ENCODE measurements at places on chromosomes 1 and 21.

DNA sequence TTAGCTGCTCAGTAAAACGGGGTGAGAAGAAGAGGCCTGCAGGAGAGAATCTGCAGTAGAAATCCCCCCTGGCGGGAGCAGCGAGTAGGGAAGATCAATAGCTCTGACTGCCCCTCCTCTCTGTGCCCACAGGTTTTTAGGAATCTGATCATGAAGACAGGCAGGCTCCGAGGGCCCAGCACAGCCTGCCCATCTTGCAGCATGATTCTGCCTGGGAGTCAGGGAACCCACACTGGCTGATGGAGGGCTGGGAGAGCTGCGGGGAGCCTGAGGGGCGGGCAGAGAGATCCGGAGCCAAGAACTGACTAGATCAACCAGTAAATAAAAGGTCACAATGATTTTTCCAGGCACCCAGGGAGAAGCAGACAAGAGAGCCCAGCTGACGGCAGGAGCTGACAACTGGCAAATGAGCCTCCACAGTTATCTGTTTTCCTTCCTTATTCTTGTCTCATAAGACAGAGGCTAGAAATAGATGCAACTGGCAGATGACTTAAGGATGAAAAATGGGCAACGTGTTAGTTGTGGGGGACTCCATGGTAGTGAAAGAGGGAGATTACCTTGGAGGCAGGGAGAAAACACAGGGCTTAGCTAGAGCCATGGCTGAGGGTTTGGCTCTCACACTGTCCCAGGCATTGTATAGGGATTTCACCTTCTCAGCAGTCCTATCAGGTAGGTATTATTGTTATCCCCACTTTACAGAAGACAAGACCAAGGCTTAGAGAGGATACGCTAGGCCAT, 116.2 kb downstream of the PLXNA2 start:
- no peak for DNase-seq

DNA sequence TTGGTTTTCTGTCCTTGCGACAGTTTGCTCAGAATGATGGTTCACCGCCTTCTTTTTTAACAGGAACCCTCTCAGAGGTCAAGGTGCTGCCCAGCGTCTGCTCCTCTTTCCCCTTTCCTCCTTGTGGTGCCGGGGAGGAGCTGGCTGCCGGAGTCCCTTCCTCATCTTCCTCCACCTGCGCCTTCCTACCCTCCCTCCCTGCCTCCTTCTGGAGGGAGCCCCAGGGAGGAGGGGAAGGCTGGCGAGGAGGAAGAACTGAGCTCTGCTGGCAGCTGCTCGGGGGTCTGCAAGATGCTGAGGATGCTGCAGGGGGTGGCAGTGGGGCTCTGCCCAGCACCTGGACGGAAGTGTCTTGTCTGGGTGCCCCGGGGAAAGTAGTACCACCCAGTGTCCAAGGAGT, 31.2 kb downstream of the BACE2 start:
- DNase-seq: no peak

DNA sequence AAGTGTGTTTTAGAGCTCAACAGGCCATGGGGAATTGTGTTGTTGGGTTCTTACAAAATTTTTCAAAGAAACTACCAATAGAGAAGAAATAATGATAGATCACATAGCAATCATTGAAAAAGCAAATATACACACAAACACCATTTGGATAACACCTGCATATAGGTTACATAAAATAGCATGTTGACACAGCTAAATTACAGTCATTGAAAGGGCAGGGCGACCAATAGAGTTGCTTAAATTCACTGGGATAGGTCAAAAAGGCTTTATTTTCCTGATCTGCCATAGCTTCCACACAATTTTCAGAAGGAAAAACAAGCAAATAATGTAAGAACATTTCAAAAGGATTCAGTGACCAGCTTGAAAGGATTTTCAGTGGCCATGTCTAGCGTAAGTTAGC, 57.9 kb upstream of the FGGY start:
- no peak for DNase-seq

GRCh38 chr1:152924191-152924590, 15.8 kb downstream of the IVL start:
- no peak for DNase-seq

DNA sequence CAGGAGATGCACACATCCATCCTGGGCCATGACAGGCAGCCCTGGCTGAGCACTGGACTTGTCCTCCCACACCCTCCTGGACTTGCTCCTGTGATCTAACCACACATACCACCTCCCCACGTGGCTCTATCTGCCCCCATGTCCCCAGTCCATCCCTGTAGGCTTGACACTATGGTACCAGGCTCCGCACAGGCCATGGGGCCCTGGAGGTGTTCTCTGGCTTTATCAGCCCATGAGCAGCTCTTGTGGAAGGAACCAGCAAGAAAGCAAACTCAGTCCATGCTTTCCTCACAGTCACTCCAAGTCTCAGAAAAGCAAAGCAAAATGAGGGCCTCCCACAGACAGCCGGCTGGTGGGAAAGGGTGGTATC, 61.6 kb downstream of the CD46 start:
- no peak for DNase-seq
